Ureter (tissue), 1 donor: ENCODE measurements at places on chromosomes 13 and 19. TPM values are rescaled to one million over a fixed set of nuclear protein-coding genes. Genes with fewer than 3 reads are reported as not detected.

Gene MCEMP1
- total RNA-seq: not detected

Gene PTPRH
- total RNA-seq: 1.3 TPM

Gene KISS1R
- not detected for total RNA-seq

Gene TEX29
- not detected for total RNA-seq

Gene RANBP3
- total RNA-seq: 94.3 TPM

Gene OR7D2
- total RNA-seq: not detected
